ENCODE measurements at places on chromosomes 6 and 20.
A peak's percentile ranks its signal among the peaks of the same experiment; 100 is the strongest.

- DNase-seq = no peak
- H3K27me3 ChIP-seq = peaks cover 92% of the 10 kb centered on the region
- H3K36me3 ChIP-seq = peaks cover 3% of the 10 kb centered on the region
- H3K4me1 ChIP-seq = peaks cover 25% of the 10 kb centered on the region
Observed at GRCh38 chr6:30075790-30076732, 492 bp upstream of the RNF39 start.

DNA sequence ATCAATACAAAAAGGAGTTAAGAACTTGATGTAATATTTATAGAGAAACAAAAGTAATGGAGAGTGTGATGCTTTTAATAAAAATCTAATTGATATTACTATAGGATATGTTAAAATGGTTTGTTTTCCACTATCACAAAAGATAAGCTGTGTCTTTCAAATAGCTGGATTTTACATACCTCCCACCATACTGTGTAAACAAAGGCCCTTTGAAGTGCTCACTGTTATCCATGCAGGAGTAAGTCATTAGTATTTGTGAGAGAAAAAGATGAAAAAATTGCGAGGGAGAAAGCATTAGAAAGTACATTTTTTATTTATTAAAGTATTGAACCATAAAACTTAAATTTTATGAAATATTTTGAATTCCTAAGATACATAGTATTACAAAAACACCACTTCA lies 733.0 kb downstream of the GRIK2 start:
- no peak for DNase-seq
- H3K27ac ChIP-seq = no peak overlapping the region
- H3K36me3 ChIP-seq = no peaks in the 10 kb centered on the region
- H3K4me3 ChIP-seq = no peak overlapping the region
- H3K4me1 ChIP-seq = no peaks in the 10 kb centered on the region
- no peaks in the 10 kb centered on the region for H3K27me3 ChIP-seq

- H3K36me3 ChIP-seq = no peaks in the 10 kb centered on the region
- H3K4me1 ChIP-seq = peaks cover 10% of the 10 kb centered on the region
- H3K27ac ChIP-seq = no peak overlapping the region
- H3K27me3 ChIP-seq = no peaks in the 10 kb centered on the region
Observed at GRCh38 chr6:14664112-14664601, 546.6 kb downstream of the CD83 start.

DNA sequence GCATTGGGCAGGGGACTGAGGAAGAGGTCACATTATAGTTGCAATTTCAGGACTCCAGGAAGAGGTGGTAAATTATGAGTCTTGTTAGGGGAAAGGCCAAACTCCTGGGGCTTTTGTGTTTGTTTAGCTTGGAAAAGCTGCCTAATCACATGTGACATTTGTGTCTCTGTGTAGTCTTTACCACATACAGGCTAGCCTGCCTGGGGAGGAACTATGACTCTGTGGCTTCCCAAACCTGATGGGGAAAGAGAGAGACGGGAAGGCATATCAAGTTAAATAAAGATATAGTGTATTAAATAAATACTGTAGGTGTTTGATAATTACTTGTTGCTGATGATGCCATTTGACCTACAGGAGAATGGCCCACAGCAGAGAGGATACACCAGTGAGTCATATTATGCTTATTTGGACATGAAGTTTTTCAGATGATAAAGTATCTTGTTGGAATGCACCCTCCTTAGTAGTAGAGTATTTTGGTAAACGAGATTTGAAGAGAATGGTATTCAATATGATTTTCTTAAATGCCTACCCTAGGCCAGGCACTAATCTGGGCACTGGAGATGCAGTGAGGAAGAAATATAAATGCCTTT lies 4.0 kb downstream of the BLTP3A start:
- peaks cover 4% of the 10 kb centered on the region for H3K4me1 ChIP-seq
- no peak overlapping the region for H3K27ac ChIP-seq
- peak; percentile 60 for DNase-seq
- H3K36me3 ChIP-seq = no peaks in the 10 kb centered on the region
- H3K27me3 ChIP-seq = no peaks in the 10 kb centered on the region
- no peak overlapping the region for H3K4me3 ChIP-seq

DNA sequence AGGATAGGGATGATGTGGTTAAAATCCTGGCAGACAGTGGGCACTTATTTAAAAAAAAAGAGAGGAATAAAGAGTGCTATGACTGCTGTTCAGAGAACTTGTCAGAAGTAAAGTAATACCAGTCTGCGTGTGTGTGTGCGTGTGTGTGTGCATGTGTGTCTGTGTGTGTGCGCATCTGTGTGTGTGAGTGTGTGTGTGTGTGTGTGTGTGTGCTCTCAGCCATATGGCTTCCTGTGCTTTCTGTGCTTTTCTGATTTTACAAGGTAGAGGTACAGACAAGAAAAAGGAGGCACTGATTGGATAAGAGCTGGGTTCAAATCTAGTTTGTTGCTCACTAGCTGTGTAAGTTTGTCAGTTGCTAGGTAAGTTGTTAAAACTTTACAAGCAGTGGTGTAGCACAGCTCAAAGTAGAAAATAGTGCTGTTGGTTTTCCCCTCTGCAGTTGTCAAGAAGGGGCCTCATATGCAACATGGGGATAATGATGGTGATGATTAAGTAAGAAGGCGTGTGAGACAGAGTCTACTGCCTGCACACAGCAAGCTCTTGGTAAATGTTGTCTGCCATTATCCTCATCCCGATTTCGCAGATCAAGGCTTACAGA lies 155.3 kb upstream of the ZNF217 start:
- peak; percentile 79 for DNase-seq
- peaks cover 7% of the 10 kb centered on the region for H3K4me1 ChIP-seq
- no peaks in the 10 kb centered on the region for H3K27me3 ChIP-seq
- peak overlapping the region; percentile 65 for H3K27ac ChIP-seq
- no peaks in the 10 kb centered on the region for H3K36me3 ChIP-seq

DNA sequence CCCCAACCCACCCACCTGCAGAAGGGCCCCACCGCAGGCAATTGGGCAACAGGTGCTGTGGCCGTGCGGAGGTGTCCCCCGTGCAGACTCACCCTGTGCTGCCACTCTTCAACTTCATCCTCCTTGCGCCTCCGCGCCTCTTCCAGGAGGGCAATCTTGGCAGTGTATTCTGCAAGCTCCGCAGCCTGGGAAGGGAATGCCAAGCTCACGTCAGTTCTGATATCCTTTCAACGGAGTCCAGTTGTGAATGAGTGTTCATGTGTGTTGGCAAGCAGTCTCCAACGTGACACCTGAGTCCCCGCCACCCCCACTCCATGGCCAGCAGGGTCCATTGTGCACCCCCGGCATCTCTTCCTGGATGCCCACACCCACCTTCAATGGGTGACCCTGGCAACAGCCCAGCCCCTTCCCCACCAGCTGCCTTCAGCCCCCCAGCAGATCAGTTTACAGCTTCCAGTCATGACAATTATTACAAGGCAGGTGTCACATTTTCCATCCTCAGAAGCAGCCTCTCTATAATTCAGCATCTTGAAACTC lies 49.9 kb downstream of the EZR start:
- H3K4me3 ChIP-seq = no peak overlapping the region
- no peak for DNase-seq

DNA sequence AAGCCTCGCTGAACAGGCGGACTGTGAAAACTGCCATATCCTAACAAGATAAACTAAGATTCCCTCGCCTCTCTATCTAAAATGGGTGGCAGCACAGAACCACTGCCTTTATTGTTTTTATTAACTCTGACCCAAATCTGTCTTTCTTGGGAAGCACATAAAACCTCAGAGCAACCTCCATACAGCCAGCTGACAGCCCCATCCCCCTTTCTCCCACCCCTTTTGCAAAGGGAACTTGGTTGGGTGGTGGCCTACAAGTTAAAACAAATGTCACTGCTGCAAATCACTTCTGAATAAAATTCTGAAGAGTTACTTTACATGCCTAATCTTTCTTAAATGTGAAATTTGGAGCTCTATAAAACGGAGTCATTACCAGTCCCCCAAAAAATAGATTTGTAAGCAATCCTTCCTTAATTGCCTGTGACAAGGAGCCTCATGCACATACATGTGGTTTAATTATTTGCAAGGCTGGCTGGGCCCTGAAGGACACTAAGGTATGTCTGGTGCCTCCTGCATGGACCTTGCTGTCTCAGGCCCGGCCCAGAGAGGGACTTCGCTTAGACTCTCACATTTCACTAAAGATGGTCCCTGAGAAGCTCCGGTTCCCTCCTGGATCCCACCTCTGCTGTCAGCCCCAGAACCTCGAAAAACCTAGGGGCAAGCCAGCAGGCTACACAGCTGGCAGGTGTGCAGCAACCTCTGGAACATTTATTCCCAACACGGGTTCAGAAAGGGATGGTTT lies 21.7 kb downstream of the PXDC1 start:
- no peak for DNase-seq
- H3K4me3 ChIP-seq = no peak overlapping the region
- peaks cover 7% of the 10 kb centered on the region for H3K4me1 ChIP-seq
- H3K27me3 ChIP-seq = no peaks in the 10 kb centered on the region
- no peak overlapping the region for H3K27ac ChIP-seq

DNA sequence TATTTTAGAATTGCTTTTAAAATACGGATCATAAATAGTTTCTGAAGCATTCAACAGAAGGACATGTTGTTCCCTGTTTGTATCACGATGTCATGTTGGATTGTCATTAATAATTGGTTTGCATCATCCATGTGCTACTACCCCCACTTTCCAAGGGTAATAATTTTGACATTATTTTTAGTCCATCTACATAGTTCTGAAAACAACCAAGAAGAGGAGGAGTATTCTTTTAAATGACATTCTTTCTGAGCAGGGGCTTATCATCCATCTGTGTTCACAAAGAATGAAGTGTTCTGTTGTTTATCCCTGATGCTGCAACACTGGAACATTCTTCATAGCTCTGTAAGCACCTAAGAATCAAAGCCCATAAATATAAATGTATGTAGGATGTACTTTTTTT lies 151.0 kb upstream of the CITED2 start:
- no peak overlapping the region for H3K4me3 ChIP-seq
- no peak overlapping the region for H3K27ac ChIP-seq
- H3K27me3 ChIP-seq = no peaks in the 10 kb centered on the region
- H3K4me1 ChIP-seq = no peaks in the 10 kb centered on the region
- no peaks in the 10 kb centered on the region for H3K36me3 ChIP-seq

DNA sequence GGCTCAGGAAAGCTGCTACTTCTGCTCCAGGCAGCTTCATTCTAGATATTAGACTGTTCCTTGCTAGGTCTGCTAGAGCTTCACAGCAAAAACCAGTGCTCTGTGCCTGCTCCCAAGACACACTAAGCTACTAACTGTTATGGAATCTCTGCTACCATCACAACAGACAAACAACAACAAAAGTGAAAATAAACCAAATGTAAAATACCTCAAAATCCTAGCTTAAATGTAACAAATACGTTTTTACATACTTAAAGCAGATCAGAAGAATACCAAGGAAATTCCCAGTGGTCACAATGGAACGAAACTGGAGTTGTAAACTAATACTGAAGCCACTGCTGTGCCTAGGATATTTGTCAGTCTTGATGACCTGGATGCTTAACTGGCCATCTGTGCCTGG lies 84.6 kb upstream of the EZR start:
- H3K36me3 ChIP-seq = no peaks in the 10 kb centered on the region
- no peak for DNase-seq

DNA sequence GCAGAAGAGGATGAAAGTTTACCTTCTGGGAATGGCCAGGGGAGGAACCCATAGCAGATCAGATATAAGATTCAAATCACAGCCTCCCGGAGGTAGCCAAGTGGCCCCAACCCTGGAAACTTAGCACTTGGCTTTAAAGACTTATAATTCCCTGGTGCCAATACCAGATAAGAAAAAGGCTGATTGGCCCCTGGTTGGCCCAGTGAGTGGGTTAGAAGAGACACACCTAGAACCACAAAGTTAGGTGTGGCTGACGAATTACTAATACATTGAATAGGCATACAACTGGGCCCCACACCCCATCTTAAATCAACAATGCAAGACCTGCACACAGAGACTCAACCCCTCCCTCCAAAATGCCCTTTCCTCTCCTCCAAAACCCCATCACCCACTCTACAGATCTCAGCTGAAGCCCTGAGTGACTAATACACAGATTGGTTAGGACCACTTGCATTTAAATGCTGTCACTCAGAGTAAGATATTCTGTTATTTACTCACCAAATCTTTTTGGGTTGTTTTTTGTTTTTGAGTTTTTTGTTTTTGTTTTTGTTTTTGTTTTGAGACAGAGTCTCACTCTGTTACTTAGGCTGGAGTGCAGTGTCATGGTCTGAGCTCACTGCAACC lies 315.4 kb upstream of the JARID2 start:
- H3K27ac ChIP-seq = no peak overlapping the region
- no peaks in the 10 kb centered on the region for H3K27me3 ChIP-seq
- no peak overlapping the region for H3K4me3 ChIP-seq
- DNase-seq = no peak
- H3K4me1 ChIP-seq = no peaks in the 10 kb centered on the region

- H3K4me1 ChIP-seq = no peaks in the 10 kb centered on the region
- no peaks in the 10 kb centered on the region for H3K27me3 ChIP-seq
- H3K27ac ChIP-seq = no peak overlapping the region
- no peak overlapping the region for H3K4me3 ChIP-seq
Observed at GRCh38 chr6:106886081-106886843, 88.3 kb downstream of the CD24 start.

DNA sequence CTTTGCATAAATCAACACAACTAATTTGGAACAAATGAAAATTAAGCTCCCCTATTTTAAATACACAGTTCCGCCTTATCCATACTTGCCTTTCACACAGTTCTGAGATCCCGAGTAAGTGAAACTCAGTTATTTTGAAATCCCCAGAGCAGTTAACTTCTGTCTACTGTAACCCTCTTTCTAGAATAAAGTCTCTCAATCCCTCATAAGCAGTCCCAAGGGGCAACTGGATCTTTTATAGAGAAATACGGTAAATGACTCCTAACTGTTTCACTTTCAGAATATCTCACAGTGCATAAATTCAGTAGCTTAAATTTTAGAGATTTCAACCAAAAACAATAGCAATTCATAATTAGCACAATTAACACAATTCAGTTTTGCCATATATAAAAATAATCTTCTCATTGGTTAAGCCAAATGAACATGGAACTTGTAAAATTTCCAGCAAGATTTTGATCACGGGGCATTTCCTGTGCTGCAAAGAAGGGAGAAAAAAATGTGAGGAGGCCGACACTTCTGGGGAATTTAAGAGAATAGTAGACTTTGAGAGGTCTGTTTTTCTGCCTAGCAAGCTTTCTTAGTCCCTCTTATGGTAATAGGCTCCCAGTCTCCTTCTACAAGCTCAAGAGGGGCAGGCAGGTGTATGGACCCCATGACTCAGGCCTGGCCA lies 78.3 kb downstream of the KIF6 start:
- no peak for DNase-seq
- H3K4me1 ChIP-seq = no peaks in the 10 kb centered on the region
- H3K4me3 ChIP-seq = no peak overlapping the region
- no peaks in the 10 kb centered on the region for H3K36me3 ChIP-seq
- no peaks in the 10 kb centered on the region for H3K27me3 ChIP-seq
- H3K27ac ChIP-seq = no peak overlapping the region
